ELF-1 (cell line): ENCODE measurements at places on chromosomes 4 and X.

- DNase-seq: peak; percentile 31
These were observed 554 bp downstream of the CDKL5 start for GRCh38 chrX:18426004-18426320.

- no peak for DNase-seq
These were observed 33.2 kb upstream of the TBC1D14 start for GRCh38 chr4:6876440-6876839.

GRCh38 chr4:104138116-104138515 lies 356.6 kb downstream of the CXXC4 start:
- DNase-seq: no peak

DNA sequence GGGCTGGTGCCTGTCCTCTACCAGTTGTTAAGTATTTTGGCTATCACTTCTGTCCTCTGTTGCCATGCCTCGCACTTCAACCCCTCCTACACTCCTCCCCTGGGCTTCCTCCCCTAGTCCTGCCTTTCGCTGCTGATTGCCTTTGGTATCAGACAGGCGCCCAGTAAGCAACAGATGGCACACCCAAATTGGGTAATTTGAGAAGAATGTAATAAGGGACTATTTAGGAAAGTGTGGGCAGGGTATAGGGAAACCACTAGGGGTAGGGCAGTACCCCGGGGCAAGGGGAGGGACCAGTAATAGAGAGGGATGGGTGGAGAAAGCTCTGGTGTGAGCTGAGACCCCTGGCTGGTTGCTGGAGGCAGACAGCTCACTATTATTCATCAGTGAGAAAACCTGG lies 172.7 kb upstream of the USP9X start:
- DNase-seq: peak; percentile 56

DNA sequence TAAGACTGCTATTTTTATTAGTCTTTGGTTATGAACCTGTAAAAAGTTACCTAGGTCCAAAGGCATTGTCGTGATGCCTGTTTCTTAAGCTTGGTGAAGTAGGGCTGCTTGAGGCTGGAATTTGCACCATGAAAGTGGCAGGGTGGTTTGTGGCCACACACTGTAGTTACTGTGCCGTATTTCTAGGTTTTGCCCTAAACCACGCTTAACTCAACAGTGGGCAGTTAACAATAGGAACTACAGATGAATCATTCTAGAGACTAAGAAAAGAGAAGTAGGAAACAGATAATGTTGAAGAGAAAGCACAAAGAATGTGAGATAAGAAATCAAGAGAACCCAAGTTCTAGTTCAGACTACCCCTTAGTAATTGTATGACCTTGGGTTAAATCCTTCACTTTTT lies 11.5 kb downstream of the ETNPPL start:
- DNase-seq: no peak

DNA sequence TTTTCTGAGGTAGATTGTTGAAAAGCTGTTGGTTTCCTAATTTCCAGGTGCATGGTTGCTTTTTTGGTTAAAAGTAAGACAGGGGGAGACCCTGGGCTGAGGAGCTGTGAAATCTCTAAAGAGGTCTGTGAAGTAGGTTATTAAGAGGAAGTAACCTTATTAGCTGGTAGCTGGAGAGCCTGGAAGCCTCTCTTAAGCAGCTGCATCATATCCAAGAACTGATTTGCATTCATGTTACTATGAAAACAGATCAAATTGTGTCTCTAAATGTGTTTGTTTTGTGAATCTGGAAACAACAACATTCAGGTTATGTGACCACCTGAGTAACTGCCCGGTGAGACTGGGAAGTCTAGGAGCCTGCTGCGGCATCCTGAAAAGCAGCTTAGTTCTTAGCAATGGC lies 54.1 kb downstream of the ARHGAP10 start:
- DNase-seq: no peak

- no peak for DNase-seq
These were observed 203.9 kb upstream of the VCX3A start for GRCh38 chrX:6738518-6739470.

DNA sequence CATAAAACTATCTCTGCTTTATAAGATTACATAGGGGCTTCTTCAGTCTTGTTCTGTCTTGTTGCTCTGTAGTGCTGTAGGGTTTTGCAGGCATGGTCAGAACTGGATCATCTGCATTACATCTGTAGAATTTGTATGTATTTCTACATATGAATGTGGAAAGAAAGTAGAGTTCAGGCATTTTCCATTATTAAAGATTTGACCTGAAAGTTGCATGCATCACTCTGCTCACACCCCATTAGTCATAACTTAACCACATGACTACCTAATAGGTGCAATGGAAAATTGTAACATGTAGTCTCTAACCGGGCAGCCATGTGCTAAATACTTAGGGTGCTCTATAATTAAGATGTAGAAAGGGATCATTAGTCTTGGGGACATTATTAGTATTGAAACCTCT lies 45.7 kb upstream of the AGA start:
- DNase-seq: no peak

- DNase-seq: peak; percentile 69
These were observed 613 bp downstream of the FGF13 start for GRCh38 chrX:138710866-138711341.

- no peak for DNase-seq
These were observed 48.9 kb upstream of the SPIN3 start for GRCh38 chrX:57044245-57044644.

DNA sequence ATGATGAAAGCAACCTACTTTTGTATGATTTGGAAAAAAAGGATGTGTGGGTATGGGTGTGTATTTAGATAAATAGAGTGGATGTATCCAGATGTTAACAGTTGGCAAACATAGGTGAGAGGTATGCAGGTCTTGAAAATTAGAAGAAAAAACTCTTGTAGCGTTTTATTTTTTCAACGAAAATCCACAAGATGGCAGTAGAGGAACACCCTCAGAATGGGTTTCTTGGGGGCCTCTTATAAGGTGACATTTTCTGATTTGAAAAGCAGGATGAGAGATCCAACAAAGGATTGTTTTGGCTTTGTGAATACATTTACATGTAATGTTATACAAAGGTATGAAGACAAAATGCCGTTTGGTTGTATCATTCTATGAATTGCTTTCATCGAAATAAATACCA lies 68.3 kb downstream of the FMR1NB start:
- peak; percentile 61 for DNase-seq

GRCh38 chr4:112128452-112128851 lies 16.8 kb upstream of the FAM241A start:
- DNase-seq: no peak

GRCh38 chr4:20178902-20179576 lies 72.7 kb upstream of the SLIT2 start:
- DNase-seq: no peak

- DNase-seq: no peak
These were observed 788.4 kb downstream of the RPA4 start for GRCh38 chrX:97672138-97672537.

DNA sequence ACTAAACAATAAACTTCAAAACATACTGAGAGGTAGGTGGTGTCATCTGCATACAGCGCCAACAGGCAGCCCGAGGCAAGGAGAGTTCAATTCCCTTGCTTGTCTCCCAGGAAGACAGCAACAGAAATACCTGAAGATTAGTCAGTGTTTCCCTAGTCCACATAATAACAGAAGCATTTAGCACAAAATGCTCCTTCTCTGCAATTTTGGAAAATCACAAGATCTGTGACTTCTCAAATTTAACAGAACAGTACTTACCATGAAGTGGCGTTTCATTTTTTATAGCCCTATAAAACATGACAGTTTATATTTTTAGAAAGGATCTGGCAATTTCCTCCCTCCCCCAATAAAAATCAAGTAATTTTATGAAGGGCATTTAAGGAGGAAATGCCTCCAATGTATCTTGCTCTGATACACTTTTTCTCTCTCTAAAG lies 67.1 kb upstream of the MYOZ2 start:
- peak; percentile 72 for DNase-seq

DNA sequence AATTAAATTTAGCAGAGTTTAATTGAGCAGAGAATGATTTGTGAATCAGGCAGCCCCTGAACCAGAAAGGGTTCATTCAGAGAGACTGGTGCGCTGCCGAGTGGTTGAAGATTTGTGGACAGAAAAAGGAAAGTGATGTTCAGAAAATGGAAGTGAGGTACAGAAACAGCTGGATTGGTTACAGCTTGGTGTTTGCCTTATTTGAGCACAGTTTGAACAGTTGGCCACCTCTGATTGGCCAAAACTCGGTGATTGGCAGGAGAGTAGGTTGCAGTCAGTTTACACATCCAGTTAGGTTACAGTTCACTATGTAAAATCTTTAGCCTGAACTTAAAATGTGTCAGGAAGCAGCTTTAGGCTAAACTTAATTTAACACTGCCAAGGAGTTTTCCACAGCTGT lies 14.9 kb downstream of the MID1IP1 start:
- no peak for DNase-seq

- DNase-seq: no peak
These were observed 156.5 kb upstream of the DKK2 start for GRCh38 chr4:107192601-107193000.

DNA sequence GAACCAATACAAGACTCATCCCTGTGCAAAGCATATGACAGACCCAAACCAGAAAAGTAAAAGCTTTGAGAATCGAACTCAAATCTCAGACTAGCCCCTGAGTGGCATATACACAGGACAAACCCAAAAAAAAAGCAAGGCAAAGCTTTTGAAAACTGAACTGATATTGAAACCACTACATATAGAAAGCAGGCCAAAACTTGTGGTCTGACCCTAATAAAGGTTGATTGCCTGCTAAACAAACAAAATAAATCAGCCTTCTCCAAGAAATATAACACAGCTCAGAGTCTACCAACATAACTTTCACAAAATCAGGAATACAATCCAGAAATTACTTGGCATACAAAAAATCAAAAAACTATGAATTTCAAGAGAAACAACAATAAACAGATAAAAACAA lies 40.3 kb downstream of the LRBA start:
- no peak for DNase-seq

GRCh38 chr4:67332627-67333026 lies 212.7 kb downstream of the CENPC start:
- no peak for DNase-seq

GRCh38 chr4:123393721-123394120 lies 2.9 kb upstream of the SPRY1 start:
- no peak for DNase-seq

GRCh38 chr4:23911675-23912455 lies 22.0 kb upstream of the PPARGC1A start:
- DNase-seq: no peak

GRCh38 chrX:21658152-21658737 lies at the start of gene KLHL34:
Gene KLHL34 (minus strand): TSS chrX:21658330. CDS start chrX:21657788, 542 bp downstream.
- peak; percentile 62 for DNase-seq

GRCh38 chr4:15653864-15654592 lies 1.1 kb downstream of the FBXL5 start:
- DNase-seq: no peak

GRCh38 chrX:2538031-2538757 lies 37.4 kb upstream of the DHRSX start:
- no peak for DNase-seq

DNA sequence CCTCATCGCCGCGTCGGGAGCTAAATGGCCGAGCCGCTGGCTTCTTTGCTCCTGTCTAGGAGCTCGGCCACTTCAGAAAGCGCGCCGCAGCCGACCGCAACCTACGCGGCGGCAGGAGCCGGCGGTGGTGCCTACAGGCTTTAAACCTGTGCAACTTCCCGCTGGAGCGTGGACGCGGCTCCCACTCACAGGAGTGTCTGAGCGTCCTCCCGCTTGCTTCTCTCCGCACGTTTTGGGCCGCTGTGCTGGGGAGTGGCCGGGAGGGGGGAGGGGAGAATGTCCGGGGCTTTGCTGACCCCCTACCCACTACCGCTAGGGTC lies 1.0 kb downstream of the NHSL2 start:
- DNase-seq: peak; percentile 82

GRCh38 chr4:170400361-170400760 lies 310.6 kb upstream of the AADAT start:
- no peak for DNase-seq

DNA sequence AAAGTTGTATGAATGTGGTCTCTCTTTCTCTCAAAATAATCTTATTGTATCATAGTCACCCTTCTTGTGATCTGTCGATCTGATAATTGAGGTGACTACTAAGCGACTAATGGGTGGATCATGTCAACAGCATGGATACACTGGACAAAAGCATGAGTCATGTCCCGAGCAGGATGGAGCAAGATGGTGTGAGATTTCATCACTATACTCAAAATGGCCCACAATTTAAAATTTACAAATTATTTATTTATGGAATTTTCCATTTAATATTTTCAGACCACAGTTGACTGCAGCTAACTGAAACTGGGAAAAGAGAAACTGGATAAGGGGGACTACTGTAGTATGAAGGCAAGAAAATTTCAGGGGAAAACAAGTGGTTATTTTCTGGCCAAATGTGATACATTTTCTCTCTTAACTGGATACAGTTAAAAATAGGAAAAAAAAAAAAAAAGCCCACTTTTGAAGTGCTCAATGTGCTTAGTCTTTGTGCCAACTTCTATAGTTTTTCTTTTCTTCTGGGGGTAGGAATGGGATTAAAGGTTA lies 25.3 kb downstream of the FAM241A start:
- DNase-seq: no peak

- peak; percentile 6 for DNase-seq
These were observed 376.3 kb upstream of the LCORL start for GRCh38 chr4:18397681-18398390.

GRCh38 chrX:68808686-68809357 lies 20.0 kb upstream of the EFNB1 start:
- DNase-seq: peak; percentile 74

- peak; percentile 28 for DNase-seq
These were observed 78.8 kb upstream of the TEX13A start for GRCh38 chrX:105299286-105299685.

- no peak for DNase-seq
These were observed 65.1 kb downstream of the PPP3CA start for GRCh38 chr4:101282076-101282844.

- DNase-seq: no peak
These were observed 5.4 kb downstream of the UGT2B4 start for GRCh38 chr4:69490271-69490670.

DNA sequence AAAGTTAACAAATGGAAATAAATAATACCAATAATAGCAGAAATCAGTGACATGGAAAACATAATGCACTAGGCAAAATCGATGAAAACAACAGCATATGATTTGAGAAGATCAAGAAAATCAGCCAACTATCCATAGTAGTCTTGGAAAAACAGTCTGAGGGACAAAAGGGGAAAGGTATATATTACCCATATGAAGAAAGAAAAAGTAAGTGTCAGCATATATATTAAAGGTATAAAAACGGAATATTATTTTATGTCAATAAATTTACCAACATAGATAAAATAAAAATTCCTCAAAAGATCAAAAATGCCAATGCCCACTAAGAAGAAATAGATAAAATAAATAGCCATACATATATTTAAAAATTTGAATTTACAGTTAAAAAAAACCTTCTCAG lies 33.0 kb downstream of the ACTRT1 start:
- DNase-seq: no peak

DNA sequence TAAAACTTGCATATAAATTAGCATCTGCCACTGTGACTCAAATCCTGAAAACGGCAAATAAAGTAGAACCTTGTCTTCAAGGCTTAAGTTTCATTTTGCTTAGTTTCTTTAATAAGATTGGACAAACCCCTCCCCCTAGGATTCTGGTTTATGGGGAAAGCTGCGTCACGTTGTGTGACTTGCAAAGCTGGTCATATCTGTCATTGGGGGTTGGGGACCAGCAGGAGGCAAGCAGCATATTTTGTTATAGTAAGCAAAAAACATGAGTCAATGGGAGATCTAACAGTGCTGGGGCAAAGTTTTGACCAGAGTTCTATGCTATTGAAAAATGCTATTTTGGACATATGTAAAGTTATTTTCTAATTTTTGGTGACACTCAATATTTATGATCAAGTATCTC lies 407.3 kb downstream of the PCDH18 start:
- DNase-seq: no peak

- no peak for DNase-seq
These were observed 166.9 kb upstream of the GK2 start for GRCh38 chr4:79574741-79575451.

GRCh38 chrX:120000490-120001246 lies 57.1 kb upstream of the NKAP start:
- peak; percentile 29 for DNase-seq
